ENCODE measurements at places on chromosomes 7 and 10.

DNA sequence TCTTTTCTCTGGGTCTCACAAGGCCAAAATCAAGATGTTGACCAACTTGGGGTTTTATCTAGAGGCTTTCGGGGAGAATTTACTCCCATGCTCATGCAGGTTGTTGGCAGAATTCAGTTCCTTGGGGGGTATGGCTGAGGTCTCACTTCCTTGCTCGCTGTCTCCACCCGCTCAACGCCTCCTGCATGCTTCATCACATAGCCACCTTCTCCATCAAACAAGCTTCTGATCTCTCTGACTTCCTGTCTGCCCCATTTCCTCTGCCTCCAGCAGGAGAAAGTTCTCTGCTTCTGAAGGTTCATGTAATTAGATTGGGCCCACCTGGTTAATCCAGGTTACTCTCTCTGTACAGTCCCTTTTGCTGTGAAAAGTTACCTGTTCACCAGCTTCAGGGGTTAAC lies 179.1 kb upstream of the FZD1 start:
- no peak for DNase-seq

- DNase-seq: no peak
These were observed 54.6 kb downstream of the HACD1 start for GRCh38 chr10:17562614-17563013.

- DNase-seq: no peak
These were observed 96.4 kb downstream of the FAS start for GRCh38 chr10:89086801-89087521.

GRCh38 chr7:36653008-36653662 lies 71.2 kb downstream of the AOAH start:
- no peak for DNase-seq

DNA sequence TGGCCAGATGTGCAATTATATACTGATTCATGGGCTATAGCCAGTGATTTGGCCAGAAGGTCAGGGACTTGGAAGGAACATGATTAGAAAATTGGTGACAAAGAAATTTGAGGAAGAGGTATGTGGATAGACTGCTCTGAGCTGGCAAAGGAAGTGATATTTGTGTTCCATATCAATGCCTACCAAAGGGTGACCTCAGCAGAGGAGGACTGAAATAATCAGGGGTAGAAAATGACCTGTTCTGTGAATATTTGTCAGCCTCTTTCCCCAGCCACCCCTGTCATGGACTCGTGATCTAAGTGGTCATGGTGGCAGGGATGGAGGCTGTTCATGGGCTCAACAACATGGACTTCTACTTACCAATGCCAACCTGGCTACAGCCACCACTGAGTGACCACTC lies 47.0 kb downstream of the PTPRE start:
- DNase-seq: no peak

GRCh38 chr10:122499012-122499411 lies 37.7 kb downstream of the HTRA1 start:
- DNase-seq: no peak

GRCh38 chr7:104852386-104852785 lies 161.6 kb upstream of the KMT2E start:
- DNase-seq: no peak

- DNase-seq: no peak
These were observed 22.1 kb upstream of the DDIT4 start for GRCh38 chr10:72251635-72252034.

DNA sequence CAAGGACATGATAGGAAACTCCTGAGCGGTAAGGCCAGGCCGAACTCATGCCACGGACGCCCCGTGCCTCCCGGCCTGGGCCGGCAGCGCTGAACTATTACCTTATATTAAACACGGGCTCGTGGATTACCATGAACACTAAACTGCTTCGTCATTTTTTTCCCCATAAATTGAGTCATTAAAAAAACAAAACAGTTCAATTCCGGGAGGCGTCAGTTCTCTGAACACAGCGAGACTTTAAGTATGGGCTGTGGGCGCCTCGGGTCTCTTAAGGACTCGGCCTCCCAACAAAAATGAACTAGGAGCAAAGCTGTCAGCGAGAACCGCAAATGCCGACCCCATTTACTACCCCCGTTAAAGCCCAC lies 519 bp downstream of the PITRM1 start:
- DNase-seq: no peak

- no peak for DNase-seq
These were observed 68.7 kb upstream of the KLF6 start for GRCh38 chr10:3853547-3854303.

- DNase-seq: no peak
These were observed 107.4 kb upstream of the LSM8 start for GRCh38 chr7:118076564-118076963.

- DNase-seq: no peak
These were observed 90.4 kb upstream of the KCNIP2 start for GRCh38 chr10:101933976-101934375.

GRCh38 chr7:131480384-131481315 lies 75.8 kb downstream of the PODXL start:
- DNase-seq: no peak

- DNase-seq: no peak
These were observed 735 bp downstream of the ZNF394 start for GRCh38 chr7:99499371-99499720.

DNA sequence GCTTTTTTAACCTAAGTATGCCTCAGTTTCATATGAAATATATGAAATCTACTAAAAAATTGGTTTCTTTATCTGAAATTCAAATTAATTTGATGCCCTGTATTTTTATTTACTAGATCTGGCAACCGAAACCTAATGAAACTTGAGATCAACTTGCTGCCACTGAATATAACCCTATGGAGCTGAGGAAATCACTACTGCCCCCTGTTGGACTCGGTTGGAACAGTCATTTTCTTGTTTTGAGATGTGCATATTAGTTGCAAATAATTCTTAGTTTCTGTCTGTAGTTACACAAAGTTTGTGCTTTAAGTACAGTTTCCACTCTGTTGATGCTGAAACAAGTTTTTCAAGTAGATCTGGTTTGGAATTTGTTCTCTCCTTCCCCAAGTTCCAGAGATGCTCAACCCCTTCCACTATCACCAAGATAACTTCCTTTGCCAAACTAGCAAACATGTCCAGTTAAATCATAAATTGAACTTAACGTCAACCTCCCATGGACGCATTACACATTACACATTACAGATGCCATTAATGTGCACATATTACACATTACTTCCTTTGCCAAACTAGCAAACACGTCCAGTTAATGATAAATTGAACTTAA lies 22.2 kb upstream of the EXOC4 start:
- peak; percentile 31 for DNase-seq

DNA sequence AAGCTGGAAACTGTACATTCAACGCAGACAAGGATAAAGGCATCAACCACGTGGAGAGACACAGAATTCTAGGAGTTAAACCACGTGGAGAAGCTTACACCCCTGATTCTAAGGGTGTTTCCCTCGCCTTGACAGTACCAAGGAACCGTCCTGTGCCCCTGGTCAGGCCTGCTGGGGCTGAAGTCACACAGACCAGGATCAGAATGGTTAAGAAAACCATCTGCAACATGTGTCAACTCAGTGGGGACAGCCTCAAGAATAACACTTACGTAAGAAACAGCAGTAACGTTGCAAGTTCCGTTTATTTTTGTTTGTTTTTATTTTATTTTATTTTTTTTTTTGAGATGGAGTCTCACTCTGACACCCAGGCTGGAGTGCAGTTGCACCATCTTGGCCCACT lies 55.6 kb downstream of the CHST15 start:
- DNase-seq: no peak

DNA sequence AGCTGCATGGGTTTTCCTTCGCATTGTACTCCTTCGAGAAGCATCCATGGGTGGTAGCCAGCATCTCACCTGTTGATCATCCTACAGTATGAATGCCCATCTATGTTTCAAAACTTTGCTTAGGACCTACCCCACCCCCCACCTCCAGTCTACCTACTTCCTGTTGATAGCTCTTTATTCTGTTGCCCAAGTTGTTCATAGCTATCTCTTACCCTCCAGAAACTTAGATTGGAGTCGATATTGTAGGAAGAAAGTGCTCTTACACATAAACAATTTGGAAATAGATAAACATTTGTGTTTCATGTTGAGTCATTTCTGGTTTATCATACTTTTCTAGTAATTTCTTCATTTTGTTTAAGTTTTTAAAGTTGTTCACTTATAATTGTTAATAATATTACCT lies 90.1 kb downstream of the FAS start:
- no peak for DNase-seq

DNA sequence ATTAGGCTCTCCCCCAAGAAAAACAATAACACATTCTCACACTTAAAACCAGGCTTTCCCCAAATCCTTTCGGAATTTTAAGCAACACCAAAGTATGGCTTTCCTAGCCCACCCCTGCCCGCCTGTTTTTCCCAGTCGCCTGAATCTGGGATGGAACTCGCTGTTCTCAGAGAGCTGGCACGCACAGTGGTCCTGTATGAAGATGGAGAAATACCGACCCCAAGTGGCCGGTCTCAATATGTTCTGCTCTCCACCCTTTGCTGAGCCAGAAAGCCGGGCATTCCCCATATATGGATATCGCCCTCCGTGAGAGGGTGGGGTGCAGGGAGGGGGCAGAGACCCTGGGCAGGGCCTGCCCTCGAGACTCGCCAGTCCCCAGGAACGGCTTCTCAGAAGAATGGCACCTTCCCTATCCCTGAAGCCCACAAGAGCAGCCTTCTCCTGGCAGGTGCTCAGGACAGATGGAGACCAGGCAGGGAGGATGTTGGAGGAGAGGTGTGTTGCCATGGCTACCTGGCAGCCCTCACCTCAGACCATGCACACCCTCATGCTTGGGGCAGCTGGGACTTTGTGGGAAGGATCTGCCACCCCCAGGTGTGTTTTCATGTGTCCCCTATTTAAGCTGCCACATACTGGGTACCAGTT lies 3.4 kb downstream of the TACR2 start:
- no peak for DNase-seq

GRCh38 chr10:3836222-3836820 lies 51.3 kb upstream of the KLF6 start:
- no peak for DNase-seq

DNA sequence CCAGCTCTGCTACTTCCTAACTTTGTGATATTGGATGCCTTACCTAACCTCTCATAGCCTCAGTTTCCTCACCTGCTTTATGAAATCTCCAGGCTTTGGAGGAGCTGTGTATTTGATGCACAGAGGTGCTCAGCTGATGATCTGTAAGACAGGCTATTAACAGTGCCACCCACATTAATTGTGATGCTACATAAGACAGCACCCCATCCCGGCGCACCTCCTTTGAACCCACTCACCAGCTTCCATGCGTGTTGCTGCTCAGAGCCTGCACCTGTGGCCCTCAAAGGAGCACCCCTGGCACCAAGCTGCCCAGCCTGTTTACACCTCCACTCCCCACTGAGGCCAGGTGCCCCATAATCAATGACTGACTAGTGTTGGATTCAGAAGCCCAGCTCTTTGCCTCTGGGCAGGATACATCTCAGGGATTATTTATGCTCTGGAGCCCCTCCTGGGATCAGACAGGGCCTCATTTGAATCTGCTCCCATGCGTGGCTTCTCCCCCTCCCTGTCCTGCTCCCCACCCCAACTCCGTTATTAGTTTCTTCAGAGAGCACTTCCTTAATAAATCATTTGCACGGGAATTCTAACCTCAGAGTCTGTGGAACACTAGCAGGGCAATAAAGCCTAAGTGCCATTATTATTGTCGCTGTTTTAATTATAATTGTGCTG lies 87.7 kb downstream of the GFRA1 start:
- no peak for DNase-seq

DNA sequence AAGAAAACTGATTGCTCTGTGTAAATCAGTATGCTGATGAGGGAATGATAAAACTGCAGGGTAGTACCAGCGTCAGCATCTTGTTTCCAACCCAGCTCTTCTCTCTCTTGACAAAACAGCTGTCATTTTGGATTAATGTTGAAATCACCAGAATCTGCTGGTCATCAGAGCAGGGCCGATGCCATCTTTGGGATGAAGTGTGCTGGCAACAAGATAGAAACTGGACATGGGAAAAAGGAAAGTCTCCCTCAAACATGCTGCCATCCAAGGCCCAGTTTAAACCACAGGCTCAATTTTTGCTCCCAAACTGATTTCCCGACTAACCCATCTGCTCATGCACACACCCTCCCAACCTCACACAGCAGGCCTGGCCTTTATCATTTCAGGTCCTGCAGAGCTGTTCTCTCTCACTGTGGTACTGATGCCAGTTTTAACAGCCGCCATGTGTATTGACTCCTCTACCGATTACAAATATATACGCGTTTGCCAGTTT lies 285.2 kb downstream of the AUTS2 start:
- DNase-seq: no peak

DNA sequence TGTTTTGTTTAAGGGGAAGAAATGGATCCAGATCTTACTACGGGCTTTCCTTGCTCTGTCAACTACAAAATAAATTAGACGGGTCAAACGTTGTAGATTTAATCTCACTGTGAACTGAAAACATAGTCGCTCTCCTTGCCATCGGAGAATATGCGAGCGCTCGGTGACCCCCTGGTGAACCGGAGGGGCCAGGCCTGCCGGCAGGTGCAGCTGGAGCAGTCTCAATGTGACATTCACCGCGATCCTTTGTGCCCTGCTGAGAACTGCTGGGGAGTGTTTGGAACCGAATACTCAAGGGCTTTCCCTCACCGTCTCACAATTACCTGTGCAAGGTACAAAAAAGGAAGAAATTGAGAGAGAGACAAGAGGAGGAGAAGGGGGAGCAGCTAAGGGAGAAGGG lies 174.1 kb upstream of the GPR26 start:
- DNase-seq: no peak

DNA sequence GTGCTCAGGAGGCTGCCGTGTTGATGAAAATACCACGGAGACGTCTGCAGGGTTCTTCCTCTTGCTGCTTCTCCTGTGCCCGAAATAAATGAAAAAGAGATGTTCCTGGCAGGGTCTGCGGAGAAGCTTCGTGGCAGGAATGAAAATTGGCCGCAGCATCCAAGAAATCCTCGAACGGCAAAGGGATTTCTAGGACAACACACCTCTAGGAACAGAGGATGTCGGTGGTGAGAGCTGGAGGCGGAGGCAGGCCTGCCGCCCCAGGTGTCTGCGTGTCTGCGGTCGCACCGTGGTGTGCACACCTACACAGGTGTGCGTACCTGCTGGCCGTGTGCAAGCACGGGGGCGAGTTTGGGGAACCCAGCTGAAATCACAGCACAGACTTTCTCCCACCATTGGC lies 43.4 kb downstream of the TMEM130 start:
- DNase-seq: no peak
